ENCODE measurements at places on chromosomes 5 and 9.

DNA sequence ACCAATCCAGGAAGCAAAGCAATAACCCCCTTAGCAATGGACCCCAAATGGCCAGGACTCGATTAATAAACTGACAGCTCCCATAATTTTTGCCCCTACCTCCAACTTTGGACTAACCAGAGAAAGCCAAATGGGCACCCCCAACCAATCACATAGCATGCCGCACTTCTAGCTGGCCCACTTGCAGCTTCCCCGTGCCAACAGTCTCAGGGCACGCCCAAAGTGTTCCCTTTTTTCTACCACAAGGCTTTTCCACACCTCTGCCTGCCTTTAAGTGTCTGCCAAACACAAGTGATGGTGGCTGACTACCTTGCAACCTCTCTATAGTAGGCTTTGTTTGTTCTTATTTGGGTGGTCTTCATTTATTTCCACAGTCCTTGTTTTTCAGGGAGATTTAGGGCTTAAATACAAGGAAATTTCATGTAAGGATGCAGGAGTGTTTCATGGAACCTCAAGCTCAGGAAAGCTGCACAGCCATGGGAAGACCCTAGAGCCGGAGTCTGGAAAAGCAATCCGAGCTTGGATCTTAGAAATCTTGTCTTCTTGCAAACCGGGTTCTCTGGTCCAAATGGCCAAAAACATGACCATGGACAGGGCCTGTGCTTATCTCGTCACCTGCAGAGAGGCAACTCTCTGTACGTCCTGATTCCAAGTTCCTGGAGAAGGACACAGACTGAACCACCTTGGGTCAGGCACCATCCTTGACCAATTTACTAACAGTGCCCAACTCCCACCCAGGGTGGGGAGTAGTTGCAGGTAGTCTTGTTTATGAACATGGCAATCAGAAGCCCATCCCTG, 89.2 kb downstream of the THBS4 start:
- DNase-seq = no peak

- no peak for DNase-seq
These were observed 133.1 kb downstream of the HSD17B3 start for GRCh38 chr9:96168882-96169281.

- no peak for DNase-seq
These were observed 34.6 kb upstream of the CPLX2 start for GRCh38 chr5:175836737-175837136.

DNA sequence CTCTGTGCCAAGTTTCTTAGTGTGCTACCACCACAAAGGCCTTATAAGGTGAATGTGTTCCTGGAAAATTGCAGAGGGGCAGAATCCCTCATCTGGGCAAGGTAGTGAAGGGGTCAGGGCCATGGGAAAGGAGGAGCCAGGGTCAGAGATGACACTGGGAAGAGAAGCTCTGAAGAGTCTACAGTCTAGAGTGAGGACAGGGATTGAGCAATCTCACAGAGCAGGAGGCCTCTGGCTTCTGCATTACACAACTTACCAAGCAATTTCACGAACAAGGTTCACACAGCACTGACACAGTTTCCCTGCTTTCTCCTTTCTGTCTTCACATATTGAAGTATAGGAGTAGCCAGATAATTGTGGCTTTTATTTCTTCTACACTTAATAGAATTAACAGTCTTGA, 24.5 kb upstream of the IDNK start:
- DNase-seq = no peak

- no peak for DNase-seq
These were observed 376.3 kb upstream of the ZNF462 start for GRCh38 chr9:106486685-106487084.

GRCh38 chr9:87748881-87749280, 23.0 kb downstream of the CTSL start:
- DNase-seq = no peak

DNA sequence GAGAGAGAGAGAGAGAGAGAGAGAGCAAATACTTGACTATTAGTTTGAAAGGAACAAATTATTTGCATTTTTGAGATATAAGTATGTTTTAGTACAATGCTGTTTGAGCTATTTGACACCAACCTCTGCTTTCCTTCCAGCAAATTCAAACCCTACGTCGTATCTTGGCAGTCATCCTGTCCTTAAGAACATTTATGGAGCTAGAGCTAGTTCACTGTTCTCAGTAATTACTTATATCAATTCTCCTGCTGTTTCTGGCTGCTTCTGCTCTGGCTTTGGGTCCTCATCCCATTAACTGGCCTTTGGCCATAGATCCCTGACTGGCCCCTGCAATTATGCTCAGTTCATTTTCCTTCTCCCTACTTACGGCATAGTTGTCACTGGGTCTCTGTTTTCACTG, 19.9 kb upstream of the ERAP2 start:
- DNase-seq = no peak

DNA sequence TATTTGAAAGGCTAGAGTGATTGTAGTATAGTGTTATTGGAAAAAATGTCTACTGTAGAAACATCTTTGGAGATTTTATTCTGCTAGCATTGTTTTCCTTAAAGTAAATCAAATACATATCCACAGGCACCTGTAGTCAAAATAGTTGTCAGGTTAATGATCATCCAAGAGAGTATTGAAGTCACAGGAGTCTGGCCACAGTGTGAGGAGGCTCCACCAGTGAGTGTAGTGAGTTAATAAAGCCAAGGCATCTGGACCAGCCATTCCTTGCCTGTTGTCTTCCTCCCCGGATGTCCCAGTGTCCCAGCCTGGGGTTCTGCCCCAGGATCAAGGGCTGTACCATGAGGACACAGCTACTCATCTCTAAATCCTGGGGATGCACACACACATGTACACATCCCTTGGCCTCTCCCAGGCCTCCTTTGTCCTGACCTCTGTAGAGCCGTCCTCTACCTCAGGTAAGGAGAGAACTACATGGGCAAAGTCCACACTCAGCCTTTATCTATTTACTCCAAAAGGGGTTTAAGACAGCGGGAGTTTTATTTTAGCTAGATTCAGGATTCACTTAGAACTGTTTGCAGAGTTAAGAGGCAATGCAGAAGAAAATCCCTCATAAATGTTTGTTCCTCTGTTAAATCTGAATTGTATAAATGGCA, 3.7 kb downstream of the PIK3R1 start:
- no peak for DNase-seq

DNA sequence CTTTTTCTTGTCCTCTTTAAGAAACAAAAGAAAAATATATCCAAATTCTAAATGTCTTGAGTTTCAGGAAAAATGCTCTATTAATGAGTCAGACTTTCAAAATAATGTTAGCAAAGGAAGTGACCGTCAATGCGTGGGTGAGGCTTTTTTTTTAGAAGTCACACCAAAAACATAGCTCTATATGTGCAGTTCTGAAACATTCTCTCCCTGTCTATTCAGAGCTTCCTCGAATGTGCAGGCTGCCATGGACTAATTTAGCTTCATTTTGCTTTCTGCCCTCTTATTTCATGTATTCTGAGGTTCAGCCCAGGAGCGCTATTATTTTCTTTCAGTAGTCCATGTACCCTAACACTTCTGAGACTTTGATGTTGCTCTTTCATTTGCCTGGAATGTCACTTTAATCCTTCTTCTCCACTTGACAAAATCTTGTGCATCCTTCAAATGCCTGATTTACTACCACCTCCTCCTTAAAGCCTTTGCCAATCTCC, 72.5 kb upstream of the RASA1 start:
- peak; percentile 17 for DNase-seq

GRCh38 chr5:11377896-11378295, 526.4 kb downstream of the CTNND2 start:
- DNase-seq = peak; percentile 25

GRCh38 chr5:56543441-56544388, 271.6 kb upstream of the MAP3K1 start:
- DNase-seq = peak; percentile 65

- peak; percentile 22 for DNase-seq
These were observed 61.0 kb downstream of the ARL15 start for GRCh38 chr5:54249210-54250028.

- no peak for DNase-seq
These were observed 556.6 kb downstream of the TLE1 start for GRCh38 chr9:81132796-81133195.

GRCh38 chr9:123157221-123157620, 111.2 kb downstream of the STRBP start:
- no peak for DNase-seq

- DNase-seq = no peak
These were observed 167.5 kb downstream of the SYK start for GRCh38 chr9:90969021-90969675.

DNA sequence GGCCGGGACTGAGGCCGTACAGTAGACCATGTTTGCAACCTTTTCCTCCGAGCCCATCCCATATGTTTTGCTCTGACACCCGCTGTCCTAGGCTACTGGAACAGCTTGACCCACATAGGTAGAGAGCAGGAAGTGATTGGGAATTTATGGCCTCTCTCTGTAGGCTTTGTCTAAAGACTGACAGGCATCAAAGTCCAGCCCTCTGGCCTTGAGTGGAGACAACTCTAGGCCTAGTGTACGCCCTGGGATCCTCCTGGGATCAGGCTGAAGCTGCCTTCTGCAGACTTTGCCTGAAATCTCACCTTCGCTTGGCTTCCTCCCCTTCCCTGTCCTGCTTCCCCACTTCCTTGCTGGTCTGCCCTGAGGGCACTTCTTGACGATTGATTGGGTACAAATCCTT, 13.6 kb upstream of the AKNA start:
- DNase-seq = no peak

GRCh38 chr9:74330487-74331214, 166.5 kb upstream of the RORB start:
- DNase-seq = no peak

- no peak for DNase-seq
These were observed 1.3 kb downstream of the ARSB start for GRCh38 chr5:78983601-78984438.

- DNase-seq = no peak
These were observed 43.2 kb downstream of the SH3TC2 start for GRCh38 chr5:149019679-149020078.

GRCh38 chr5:150180241-150181026, 9.4 kb upstream of the SLC6A7 start:
- no peak for DNase-seq

DNA sequence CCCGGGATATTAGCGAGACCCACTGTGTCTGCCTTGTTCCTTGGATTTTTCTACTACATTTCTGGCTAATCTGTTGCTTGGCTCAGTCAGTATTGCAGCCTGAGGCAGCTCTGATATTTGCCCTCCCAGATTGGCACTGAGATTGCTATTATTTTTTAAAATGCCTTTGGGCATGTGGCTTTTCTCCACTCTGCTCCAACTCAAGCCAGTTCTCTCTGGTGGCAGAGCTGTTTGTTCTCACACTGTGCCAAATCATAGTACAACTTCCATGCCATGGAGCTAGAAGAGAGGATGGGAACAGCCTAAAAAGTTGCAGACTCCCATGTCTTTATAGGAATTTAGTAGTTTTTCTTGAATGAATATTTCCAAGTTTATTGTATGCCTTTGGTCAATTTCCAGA, 155.9 kb upstream of the ATP10B start:
- no peak for DNase-seq

DNA sequence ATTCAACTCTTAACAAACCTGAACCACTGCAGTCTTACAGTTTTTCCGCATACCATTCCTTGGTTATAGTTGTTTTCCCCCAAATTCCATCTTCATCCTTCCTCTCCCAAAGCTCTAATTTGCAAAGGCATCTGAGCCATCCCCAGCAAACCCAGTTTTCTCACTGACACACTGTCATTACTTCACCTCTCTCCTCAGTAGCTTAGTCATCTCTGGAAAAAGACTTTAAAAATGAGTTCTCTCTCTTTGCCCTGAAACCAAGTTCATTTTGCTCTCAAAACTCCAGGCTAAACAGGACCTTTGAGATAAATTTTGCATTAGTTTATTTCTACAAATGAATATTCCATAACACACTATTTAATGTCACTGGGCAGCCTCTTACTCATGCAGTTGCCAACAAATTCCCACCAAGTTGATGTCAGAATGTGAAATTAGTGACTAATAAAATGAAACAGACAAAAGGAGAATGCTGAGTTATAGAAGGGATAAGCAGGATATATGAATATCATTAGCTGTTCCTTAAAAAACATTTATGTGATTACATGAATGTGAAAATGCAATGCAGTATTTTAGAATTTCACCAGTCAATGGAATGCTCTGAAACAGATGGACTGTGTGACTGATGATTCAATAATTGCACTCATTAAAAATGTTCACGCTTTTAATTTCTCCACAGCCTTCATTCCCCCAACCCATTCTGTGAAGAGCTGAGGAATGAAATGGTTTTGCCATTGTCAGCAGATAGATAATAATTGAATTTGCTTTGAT, 107.4 kb upstream of the DMAC1 start:
- no peak for DNase-seq

DNA sequence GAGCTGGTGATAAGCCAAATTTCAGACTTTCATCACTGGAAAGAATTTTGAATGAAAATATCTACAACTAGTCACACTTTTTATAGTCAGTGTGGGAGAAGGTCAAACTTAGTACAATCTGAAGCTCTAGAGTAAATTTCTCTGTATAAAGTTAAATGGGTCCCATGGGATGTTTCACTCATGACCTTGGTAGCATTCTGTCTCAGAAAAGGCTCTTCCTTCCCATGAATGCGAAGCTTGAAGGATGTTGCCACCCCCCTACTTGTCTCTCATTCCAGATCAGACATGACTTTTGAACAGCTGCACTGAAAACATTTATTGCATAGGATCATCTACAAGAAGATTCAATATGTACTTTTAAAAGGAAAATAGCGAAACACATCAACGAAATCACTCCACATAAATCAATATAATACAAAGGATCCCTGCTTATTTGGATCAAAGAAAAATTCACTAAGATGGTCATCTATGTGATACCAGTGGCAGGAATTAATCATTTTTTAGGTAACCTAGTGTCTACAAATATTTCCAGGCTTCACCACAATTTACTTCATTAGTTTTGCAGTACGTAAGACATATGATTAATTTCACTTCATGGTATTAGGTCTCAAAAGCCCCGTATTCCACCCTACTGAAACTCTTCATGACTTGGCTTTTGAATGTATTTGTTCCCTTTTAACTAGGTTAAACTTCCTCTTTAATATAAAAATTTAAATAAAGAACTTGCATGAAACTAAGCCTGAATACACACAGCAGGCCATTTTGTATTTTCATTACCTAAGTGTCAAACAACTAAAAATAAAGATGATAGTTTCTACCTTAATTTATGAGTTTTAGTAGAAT, 4.4 kb downstream of the ST8SIA4 start:
- no peak for DNase-seq

DNA sequence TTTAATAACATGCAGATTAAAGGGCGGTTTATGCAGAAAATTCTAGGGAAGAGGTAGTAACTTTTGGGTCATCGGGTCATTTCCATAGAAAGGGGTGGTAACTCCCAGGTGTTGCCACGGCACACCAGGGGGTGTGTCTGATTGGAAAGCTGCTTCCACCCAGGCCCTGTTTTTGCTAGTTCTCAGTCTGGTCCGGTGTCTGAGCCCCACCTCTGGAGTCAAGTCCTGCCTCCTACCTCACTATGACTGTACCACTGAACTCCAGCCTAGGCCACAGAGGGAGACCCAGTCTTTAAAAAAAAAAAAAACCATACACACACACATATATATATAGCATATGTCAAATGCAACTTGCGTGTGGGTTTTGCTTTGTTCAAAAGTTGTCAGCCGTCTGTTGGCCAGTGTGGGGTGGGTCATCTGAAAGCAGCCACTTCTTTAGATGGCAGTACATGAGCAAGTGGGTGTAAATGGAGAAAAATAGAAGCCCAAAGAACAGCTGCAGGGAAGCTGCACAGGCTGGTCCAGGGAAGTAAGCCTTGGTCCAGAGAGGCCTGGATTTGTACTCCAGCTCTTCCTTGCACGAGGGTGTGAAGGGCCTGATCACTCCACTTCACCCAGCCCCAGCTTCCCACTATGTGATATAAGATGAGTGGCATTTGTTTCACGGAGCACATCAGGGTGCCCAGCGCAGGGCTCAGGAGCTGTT, 110.7 kb upstream of the SPRY4 start:
- no peak for DNase-seq
